IMR-90 (cell line): ENCODE measurements at places on chromosomes 4 and X. TPM values are rescaled to one million over a fixed set of nuclear protein-coding genes. Genes with fewer than 3 reads are reported as not detected.

Gene PTPN13
- total RNA-seq: 29.0 and 31.4 TPM in 2 replicates

Gene MUC7
- not detected in 2 replicates for total RNA-seq

Gene TECRL
- total RNA-seq: not detected in 2 replicates

Gene CNOT6L
- 14.4 and 21.1 TPM in 2 replicates for total RNA-seq

Gene PRPS1
- 137 and 162 TPM in 2 replicates for total RNA-seq

Gene BEND2
- total RNA-seq: not detected in 2 replicates

Gene SYN1
- under 0.01 TPM in 2 replicates for total RNA-seq

Gene MXRA5
- 1.1 TPM in 2 replicates for total RNA-seq

Gene LDB2
- total RNA-seq: 92.8 and 116 TPM in 2 replicates

Gene CXorf49B
- total RNA-seq: not detected in 2 replicates

Gene WWC2
- 27.4 and 28.1 TPM in 2 replicates for total RNA-seq

Gene GAGE12J
- total RNA-seq: not detected in 2 replicates

Gene TCP11X2
- not detected in 2 replicates for total RNA-seq

Gene RRH
- not detected in 2 replicates for total RNA-seq

Gene USP9X
- total RNA-seq: 104 and 115 TPM in 2 replicates

Gene ABRAXAS1
- total RNA-seq: 8.4 and 12.2 TPM in 2 replicates

Gene NAP1L3
- total RNA-seq: 2.2 and 5.3 TPM in 2 replicates

Gene CRLF2
- not detected in 2 replicates for total RNA-seq

Gene TLR6
- 3.9 and 4.4 TPM in 2 replicates for total RNA-seq

Gene XK
- total RNA-seq: under 0.01 TPM in 2 replicates

Gene PFKFB1
- total RNA-seq: under 0.01 TPM in 1 of 2 replicates, not detected in the other

Gene GIMD1
- not detected in 2 replicates for total RNA-seq

Gene TMEM128
- 21.9 and 27.2 TPM in 2 replicates for total RNA-seq

Gene PACRGL
- total RNA-seq: 13.1 and 15.8 TPM in 2 replicates

Gene PAQR3
- total RNA-seq: 11.5 and 20.0 TPM in 2 replicates

Gene PRKG2
- total RNA-seq: 2.0 and 2.2 TPM in 2 replicates

Gene TLR8
- not detected in 2 replicates for total RNA-seq

Gene SMIM10L2A
- under 0.01 TPM in 2 replicates for total RNA-seq

Gene GUCY1A1
- 0.28 and 0.54 TPM in 2 replicates for total RNA-seq

Gene SHISA3
- total RNA-seq: under 0.01 and 0.18 TPM in 2 replicates

Gene SPCS3
- total RNA-seq: 77.4 and 131 TPM in 2 replicates

Gene ARFIP1
- 30.5 and 37.5 TPM in 2 replicates for total RNA-seq

Gene TMPRSS11A
- not detected in 2 replicates for total RNA-seq

Gene ARX
- not detected in 2 replicates for total RNA-seq

Gene POF1B
- not detected in 2 replicates for total RNA-seq

Gene APBB2
- 64.7 and 75.5 TPM in 2 replicates for total RNA-seq

Gene PAGE1
- total RNA-seq: not detected in 2 replicates

Gene CLGN
- total RNA-seq: 0.36 and 1.4 TPM in 2 replicates

Gene WNK3
- total RNA-seq: 1.4 TPM in 2 replicates

Gene TMSB15B
- 5.6 and 7.9 TPM in 2 replicates for total RNA-seq

Gene LEF1
- 0.56 and 1.8 TPM in 2 replicates for total RNA-seq

Gene TMEM156
- total RNA-seq: 0.54 and 0.83 TPM in 2 replicates

Gene SPANXN1
- not detected in 2 replicates for total RNA-seq
